ENCODE measurements at places on chromosomes 2 and 18.
A peak's percentile ranks its signal among the peaks of the same experiment; 100 is the strongest.

GRCh38 chr2:227592694-227593387 is 5.9 kb upstream of the SCYGR2 start:
- DNase-seq, result no peak

GRCh38 chr18:1916869-1917523 is 654.3 kb downstream of the METTL4 start:
- no peak for DNase-seq

DNA sequence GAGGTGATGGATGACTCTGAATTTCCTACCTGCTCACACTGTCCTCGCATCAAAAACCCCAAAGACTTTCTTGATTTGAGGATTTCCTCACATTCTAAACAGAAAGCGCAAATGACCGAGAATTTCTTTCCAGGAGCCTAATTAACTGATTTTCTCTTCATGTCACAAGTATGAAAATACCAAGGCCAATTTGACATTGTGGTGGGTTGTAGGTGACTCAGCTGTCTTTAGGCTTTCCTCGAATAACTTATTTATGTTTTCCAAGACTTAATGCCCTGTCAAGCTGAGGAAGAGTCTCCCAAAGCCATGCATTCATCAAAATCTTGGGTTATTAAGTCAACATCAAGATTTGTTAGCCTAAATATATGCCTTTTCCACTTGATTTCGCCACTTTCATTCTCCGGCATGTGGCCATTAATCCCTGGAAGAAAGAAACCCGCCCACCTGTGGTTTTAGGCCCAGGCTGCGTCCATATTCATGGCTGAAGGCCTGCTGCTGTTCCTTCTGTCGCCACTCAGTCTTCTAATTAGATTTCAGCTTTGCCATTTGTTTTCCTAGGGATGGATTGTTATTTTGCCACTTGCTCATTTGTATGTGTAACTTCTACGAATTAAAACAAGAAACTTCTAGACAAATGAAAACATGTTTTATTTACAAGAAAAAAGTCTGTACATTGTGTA is 84.9 kb downstream of the ST6GAL2 start:
- DNase-seq, result no peak

GRCh38 chr2:144924827-144925226 is 404.9 kb upstream of the ZEB2 start:
- no peak for DNase-seq

DNA sequence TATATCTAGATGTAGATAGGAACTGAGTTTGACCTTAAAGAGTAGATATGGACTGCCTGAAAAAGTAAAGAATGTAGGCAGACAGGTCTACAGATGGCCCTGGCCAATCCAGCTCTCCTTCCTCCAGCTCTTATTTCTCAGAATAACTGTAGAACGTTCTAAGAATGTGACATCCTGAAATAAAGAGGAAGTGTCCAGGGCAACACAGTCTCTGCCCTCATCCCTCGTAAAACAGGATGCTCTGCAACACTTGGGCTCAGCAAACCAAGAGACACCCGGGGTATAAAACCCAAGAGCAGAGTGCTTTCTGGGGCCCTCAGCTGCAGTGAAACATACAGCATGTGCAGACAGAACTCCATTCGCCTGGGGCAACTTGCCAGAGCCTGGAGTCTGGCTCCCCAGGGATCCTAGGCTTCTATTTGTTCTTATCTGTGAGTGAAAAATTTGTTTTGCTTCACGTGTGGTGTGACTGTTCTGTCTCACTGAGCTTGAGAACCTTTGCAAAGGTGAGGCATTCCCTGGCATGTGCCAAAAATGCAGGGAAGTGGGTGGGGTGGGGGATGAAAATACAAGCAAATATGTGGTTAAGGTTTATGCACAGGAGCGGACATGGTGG is 401.0 kb downstream of the SETBP1 start:
- no peak for DNase-seq

DNA sequence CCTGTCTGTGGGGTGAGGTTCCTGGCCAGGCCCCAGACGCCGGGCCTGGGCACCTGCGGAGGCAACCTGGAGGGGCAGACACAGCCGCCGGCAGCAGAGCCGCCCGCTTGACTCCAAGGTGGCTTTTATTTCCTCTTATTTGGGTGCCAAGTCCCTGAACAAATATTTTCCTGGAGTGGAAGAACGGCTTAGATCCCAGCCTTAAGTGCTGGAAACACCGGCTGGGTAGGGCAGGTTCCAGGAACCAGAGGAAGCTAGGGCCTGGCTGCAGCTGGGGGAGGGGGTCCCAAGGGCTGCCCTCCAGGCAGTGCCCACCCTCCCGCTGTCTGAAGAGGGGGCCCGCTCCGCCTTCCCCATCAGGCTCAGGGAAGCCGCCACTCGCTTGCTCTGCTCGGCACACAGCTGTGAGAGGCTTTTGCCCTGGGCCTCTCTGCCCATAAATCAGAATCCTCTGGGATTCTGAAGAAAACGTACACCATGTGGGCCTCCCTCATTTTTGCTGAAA is 28.2 kb downstream of the SDC1 start:
- no peak for DNase-seq

- no peak for DNase-seq
Measured at GRCh38 chr2:85248773-85249509, 78.8 kb downstream of the TGOLN2 start.

DNA sequence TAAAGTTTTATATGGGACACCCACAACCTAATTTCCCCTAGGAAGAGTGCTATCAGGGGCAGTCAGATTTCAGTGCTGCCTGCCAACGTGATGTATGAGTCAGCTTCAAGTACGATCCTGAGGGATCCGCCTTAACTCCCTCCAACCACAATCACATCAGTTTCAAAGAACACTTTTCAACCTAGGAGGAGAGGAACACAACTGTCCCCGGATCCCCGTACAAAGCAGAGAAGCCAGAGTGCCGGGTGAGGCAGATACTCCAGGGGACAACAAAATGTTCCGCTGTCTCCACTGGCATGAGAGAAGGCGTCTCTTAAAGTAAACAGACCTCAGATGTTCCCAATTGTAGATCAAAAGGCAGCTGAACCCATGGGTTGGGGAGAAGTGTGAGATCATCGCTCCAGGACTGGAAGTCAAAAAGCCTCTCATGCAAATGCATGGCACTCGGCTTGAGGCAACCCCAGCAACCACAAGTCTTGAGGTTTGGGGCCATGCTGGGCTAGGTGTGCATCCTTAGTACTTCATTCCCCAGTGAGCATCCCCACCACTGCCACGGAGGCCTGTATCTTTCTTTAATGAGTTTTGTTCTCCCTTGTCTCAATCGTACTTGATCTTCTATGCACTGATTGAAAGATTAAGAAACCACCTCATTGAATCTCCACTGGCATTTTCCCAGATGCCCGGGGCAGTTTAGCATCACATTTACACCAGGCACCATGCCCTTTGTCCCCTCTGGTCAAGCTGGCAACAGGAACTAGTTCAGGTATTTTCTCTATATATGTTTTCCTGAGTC is 91.0 kb upstream of the CCBE1 start:
- DNase-seq, result no peak

GRCh38 chr2:135256531-135257260 is 204.6 kb downstream of the RAB3GAP1 start:
- no peak for DNase-seq

DNA sequence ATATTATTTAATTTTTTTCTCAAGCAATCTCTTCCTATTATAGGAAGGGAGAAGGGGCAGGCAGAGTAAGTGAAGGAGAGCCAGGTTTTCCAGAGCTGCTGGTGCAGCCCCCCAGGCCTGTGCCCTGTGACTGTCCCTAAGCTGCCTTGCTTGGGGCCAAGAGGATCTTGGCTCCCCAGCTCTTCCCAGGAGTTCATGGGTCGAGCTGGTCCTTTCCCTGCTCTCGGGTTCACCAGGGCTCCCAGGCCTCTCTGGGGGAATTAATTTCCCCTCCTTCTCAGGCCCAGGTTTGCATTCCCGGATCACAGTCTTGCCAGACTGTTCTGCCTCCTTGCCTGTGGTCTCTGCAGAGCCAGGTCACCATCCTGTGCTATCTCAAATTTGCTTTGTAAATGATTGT is 12.7 kb upstream of the TMEM131 start:
- DNase-seq, result no peak

GRCh38 chr2:14530506-14530905 is 102.0 kb upstream of the LRATD1 start:
- no peak for DNase-seq

- no peak for DNase-seq
Measured at GRCh38 chr2:237348281-237348865, 65.6 kb downstream of the COL6A3 start.

DNA sequence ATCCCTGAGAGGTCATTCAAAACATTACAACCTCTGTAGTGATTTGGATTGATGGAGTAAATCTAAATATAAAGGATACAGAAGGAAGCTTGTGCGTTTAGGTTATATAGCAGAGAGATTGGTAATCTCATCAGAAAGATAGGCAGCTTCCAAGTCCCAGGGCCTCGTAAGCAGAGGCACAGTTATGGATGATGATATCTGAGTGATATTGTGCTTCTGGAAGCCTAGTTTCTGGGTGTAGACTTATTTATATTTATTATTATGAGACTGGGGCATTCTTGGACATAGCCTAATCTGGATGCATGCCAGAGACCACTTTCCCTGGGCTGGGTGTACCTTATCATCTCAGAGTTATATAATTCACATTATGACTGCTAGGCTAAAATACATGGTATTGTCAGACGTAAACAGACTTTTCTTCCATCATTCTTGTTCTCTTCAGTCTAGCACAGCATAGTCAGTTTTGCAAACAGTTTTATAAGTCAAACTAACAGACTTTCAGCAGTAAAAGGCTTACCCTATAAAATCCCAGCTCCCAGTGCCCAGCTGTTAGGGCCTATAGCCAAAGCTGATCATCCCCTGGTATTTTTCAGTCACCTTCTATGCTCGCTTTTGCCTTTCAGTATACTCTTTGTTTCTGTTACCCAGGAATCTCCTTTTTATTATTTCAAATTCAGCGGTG is 47.9 kb downstream of the RAB3GAP1 start:
- no peak for DNase-seq

GRCh38 chr2:194718881-194719280 is 938.1 kb upstream of the SLC39A10 start:
- no peak for DNase-seq

DNA sequence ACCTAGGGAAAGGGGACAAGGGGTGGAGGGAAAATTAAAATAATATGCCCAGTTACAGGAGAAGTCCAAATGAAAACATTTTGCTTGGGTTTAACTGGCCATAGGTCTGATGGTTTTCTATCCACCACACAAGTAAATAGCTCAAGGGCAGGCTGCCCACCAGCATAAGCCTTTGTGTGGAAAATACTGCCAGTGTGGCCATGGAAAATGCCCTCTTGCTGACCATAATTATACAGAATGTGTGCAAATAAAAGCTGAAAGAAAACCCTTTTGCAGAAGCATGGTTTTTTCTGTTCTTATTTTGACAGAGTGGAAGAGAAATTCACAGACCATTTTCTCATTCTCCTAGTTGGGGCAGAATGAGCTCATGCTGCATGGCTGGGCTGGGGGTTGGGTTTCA is 111.3 kb upstream of the SIX2 start:
- no peak for DNase-seq

- peak; percentile 37 for DNase-seq
Measured at GRCh38 chr18:27750014-27750413, 426.9 kb downstream of the CDH2 start.

DNA sequence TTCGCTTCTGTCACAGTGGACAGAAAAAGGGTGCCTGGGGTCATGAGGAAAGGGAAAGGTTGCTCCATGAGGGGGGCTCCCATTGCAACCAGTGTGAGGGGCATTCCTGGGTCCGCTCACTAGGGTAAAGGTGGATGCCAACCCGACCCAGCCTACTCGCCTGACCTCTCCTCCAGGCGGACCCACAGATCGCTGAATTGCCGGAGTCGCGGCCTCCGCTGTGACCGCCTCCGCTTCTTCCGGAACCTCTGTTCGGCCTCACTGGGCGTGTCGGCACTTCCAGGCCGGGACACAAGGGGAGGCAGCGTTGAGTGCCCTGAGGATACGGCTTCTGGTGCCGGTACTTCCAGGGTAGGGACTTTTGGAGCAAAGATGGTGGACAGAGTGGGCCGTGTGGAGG is 57.1 kb downstream of the TRABD2A start:
- DNase-seq, result no peak

GRCh38 chr2:238338710-238339394 is 18.5 kb downstream of the TRAF3IP1 start:
- no peak for DNase-seq

GRCh38 chr2:237723602-237724001 is 75.0 kb upstream of the RBM44 start:
- DNase-seq, result no peak

DNA sequence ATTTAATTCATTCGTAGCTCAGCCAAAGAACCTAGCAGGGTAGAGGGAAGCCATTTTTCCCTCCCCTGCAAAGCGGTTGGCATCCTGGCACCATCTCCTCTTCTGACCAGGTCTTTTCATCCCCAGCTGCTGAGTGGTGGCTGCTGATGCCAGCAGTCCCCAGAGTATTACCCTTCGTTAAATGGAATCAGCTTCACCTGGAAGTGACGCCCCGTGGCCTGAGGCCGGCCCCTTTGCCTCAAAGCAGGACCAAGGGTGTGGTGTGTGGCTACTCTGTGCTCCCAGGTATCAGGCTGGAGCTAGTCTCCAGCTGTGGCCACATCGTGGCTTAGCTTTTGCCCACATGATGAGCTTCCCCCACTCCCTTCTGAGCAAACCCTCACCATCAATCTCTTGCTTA is 12.3 kb upstream of the SP100 start:
- no peak for DNase-seq

DNA sequence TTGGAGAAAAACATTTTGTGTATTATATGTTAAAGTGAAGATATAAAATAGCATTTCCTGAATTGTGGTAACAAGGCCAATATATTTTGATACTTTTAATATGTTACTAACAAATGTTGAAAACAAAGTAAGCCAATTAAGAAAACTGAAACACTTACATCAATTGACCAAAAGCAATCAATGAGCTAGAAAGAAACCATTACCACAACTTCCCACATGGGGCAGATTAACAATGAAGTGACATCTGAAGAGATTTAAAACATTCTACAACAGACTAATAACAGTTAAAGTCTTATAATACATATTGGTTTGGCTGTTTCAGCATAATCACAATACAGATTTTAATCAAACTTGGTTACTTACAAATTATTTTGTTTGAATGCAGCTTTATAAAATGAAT is 282.4 kb upstream of the NETO1 start:
- DNase-seq, result no peak

GRCh38 chr18:46315161-46315560 is 211.0 kb downstream of the HAUS1 start:
- DNase-seq, result no peak

- DNase-seq, result no peak
Measured at GRCh38 chr2:184463102-184463865, 135.0 kb upstream of the ZNF804A start.

DNA sequence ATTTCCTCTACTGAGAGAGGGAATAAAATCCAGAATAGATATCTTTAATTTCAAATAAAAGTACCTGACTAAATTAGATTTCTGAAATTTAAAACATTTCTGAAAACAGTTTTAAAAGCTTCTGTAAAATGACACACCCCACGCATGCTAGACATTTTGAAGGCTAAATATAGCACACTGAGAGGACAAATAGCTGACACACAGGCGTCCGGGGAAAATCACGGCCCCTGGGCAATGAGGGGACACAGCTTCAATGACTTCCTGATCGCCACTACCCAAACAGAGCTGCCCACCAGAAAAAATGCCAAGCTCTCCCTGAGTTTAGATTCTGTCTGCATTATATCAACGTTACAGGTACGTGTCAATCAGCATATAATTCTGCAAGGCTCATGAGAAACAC is 10.9 kb downstream of the TBC1D8 start:
- no peak for DNase-seq
